ENCODE measurements at places on chromosomes 4 and X.

DNA sequence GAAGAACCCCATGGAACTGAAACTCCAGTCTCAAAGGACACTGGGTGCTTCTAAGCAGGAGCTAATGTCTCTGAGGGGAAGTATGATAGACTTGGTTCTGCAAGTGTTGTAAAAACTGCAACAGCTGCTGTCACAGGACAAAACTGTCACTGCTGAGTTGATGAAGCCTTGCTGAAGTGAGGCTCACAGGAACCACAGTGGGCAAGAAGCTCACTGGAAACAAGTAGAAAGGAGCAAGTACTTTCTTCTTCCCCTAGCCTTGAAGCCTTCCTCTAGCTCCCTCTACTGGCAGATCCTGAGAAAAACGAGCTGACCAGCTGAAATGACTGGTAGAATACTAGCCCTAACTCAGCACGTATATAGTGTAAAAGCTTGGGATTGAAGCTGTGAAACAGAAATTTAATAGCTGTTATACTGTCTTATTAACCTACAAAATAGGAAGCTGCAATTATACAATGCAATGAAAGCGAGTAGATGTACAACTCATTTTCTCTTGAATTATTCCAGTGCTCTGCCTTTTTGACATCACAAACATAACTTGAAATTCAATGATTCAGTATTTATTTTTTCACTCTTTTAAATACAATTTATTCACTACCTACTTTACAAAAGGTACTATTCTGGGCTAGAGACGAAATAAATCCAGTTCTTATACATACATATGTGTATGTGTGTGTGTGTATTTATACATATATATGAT is 91.4 kb downstream of the GABRB1 start:
- peak; percentile 67 for DNase-seq

GRCh38 chrX:65532016-65532415 is 2.6 kb downstream of the LAS1L start:
- no peak for DNase-seq

GRCh38 chr4:3255611-3256186 is 6.7 kb downstream of the MSANTD1 start:
- no peak for DNase-seq

GRCh38 chr4:79535516-79535915 is 127.5 kb upstream of the GK2 start:
- no peak for DNase-seq

DNA sequence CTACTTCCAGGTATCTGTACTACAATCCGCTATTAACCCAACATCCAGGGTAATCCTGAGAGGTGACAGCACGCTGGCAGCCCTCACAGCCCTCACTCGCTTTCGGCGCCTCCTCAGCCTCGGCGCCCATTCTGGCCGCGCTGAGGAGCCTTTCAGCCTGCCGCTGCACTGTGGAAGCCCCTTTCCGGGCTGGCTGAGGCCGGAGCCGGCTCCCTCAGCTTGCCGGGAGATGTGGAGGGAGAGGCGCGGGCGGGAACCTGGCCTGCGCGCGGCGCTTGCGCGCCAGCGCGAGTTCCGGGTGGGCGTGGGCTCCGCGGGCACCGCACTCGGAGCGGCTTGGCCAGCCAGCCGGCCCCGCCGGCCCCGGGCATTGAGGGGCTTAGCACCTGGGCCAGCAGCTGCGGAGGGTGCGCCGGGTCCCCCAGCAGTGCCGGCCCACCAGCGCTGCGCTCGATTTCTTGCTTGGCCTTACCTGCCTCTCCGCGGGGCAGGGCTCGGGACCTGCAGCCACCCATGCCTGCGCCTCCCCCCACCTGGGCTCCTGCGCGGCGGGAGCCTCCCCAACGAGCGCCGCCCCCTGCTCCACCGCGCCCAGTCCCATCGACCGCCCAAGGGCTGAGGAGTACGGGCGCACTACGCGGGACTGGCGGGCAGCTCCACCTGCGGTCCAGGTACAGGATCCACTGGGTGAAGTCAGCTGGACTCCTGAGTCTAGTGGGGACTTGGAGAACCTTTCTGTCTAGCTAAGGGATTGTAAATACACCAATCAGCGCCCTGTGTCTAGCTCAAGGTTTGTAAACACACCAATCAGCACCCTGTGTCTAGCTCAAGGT is 87.3 kb downstream of the PRSS12 start:
- no peak for DNase-seq

DNA sequence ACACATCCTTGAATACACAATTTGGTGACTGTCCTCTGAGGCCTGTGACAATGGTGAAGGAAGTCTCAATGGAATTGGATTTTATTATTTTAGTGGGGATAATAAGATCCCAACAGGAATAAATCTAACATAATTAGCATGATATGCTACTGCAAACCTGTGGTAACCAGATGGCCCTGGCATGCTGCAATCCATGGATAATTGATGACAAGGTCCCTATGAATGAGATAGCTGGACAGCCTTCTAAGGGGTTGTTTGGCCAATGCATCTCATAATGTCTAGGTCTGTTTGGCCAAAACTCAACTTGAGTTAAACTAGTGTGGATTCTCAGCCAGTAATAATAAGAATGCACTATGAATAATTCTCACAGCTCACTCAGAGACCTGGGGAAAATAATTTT is 145.3 kb upstream of the GALNTL6 start:
- DNase-seq: no peak

GRCh38 chr4:8440492-8441311 is at the start of the genes ACOX3 and TRMT44:
Gene ACOX3 (minus strand): TSS chr4:8440723. CDS start chr4:8416521, 24,202 bp downstream.
Gene TRMT44 (plus strand): TSS chr4:8440777. CDS start chr4:8440823, 46 bp downstream.
- peak; percentile 94 for DNase-seq

DNA sequence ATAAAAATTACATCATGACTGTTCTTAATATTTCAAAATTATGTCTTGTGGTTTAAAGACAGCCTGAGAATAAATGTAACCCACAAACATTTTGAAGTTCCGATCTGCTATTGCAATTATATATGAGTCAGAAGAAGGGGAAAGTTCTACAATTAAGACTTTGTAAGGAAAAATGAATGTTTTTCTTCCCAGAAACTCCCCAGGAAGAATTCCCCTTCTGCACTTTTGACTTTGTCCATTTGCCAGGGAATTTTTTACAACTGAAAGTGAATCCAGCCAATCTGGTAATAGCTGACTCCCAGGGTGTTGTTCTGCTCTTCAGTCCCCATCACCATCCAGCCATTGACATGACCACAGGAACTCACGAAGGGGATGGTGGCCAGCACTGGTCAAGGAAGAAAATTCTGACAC is 61.6 kb upstream of the NOCT start:
- DNase-seq: no peak

- DNase-seq: no peak
Observed at GRCh38 chr4:2943364-2944090, 19.7 kb downstream of the NOP14 start.

- DNase-seq: peak; percentile 14
Observed at GRCh38 chrX:43949669-43950068, 23.5 kb downstream of the NDP start.

GRCh38 chr4:78612398-78613178 is 61.0 kb downstream of the ANXA3 start:
- peak; percentile 13 for DNase-seq

DNA sequence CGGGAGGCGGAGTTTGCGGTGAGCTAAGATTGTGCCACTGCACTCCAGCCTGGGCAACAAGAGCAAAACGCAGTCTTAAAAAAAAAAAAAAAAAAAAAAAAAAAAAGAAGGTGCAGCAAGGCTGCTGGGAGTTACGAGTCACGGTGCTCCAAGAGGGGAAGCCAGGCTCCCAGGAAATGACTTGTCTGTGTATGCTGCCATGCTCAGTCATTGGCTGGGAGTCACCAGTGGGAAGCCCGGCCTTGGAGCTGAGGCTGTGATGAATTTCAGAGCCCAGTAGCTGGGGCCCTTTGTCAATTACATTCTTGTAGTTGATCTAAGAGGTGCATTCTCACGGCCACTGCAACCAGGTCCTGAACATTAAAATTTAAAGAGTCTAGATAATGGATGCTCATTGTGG is 1105.1 kb upstream of the TENM3 start:
- no peak for DNase-seq

DNA sequence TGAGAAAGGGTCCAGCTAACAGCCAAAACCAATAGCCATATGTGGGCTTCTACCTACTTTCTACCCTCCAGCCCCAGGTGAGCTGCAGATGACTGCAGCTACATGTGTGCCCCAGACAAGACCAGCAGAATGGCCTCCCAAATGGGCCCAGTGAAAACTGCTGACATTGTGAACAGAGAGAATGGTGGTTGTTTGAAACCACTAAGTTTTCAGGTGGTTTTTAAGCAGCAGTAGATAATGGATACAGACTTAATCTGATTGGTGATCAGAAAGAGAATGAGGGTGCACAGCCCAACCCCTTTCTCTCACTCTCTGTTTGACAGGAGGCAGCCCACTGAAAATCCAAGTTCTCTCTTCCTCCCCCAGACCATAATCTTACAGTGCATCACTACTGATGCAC is 42.5 kb upstream of the BBS12 start:
- DNase-seq: no peak

DNA sequence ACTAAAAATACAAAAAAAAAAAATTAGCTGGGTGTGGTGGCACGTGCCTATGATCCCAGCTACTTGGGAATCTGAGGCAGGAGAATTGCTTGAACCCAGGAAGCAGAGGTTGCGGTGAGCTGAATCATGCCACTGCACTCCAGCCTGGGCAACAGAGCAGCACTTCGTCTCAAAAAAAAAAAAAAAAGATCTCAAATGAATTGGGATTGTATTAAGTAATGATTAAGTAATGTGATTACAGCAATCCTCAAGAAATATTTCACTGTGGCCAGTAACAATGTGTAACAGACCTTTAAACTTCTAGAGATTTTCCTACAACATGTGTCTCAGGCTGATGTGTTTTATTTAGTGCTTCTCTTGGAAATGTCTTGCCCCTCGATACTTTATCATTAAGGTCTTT is 46.8 kb downstream of the PKD2 start:
- no peak for DNase-seq

DNA sequence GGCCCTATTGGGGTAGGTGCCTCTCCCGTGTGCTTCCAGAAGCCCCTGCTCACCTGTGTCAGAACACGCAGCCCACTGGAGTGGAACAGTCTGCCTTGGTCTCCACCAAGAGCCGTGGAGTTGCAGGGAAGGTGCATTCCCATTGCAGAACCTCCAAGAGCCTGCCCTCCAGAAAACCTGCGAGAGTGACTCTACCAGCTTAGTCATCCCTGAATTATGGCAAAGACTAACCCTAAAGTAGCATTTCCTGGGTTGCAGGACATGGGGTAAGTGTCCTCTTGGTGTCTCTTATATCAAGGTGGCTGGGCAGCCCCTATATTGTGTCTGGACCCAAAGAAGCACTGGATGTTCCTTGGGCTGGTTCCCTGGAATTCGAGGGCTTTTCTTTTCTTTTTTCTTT is 224.6 kb downstream of the BCOR start:
- DNase-seq: no peak

DNA sequence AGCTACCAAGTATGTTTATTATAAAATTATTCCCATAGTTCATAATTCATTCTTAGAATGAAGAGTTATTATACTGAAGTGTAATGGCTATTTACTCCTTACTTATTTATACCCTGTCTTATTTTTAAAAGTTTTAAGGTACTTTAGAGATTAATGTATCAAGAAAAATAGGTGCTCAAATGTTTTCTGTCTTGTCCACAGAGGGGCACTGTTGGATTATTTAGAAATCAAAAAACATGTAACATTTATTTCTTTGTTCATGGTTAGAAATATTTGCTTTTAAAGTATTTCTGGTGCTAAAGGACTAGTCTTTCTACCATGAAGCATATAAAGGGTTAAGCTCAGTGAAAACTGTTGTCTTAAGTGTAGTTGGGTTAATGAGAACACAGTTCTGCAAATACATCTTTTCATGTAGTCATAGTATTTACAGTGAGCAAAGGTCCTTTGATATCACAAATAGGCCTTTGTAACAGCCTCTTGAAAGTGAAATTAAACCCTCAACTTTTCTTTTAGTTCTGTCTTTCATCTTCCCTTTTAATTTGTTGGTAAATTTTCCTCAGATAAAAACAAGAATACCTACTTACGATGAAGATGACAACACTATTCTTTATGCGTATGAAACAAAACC is 7.7 kb downstream of the SCML1 start:
- DNase-seq: peak; percentile 4

- no peak for DNase-seq
Observed at GRCh38 chrX:4627414-4627813, 914.0 kb upstream of the PRKX start.

DNA sequence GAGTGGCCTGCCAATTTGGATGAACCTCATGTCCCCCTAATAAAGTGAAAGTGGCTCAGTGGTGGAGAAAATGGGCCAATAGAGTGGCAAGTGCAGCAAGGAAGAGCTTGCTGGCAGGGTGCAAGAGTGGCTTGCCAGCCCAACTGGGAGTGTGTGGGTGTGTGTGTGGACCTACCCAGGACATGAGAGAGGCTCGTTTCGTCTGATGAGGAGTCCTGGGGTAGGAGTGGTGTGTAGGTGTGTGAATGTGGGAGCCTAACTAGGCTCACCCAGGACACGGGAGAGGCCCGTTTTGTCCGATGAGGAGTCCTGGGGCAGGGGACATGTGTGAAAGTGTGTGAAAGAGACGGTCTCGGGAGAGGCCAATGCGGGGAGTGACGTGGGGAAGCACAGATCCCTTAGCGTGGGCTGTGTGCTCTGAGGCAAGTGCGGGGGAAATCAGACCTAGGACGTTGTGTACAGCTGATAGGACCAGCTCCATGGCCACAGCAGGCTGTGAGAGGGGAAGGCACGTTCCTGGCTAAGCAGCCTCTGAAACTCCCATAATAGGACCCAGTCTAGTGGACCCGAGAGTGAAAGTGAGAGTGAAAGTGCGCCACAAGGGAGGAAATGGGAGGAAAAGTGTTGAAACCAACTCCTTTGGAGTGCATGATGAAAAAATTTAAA is 5.3 kb downstream of the GAGE10 start:
- DNase-seq: peak; percentile 27

GRCh38 chrX:16633754-16634153 is 16.2 kb upstream of the S100G start:
- no peak for DNase-seq

DNA sequence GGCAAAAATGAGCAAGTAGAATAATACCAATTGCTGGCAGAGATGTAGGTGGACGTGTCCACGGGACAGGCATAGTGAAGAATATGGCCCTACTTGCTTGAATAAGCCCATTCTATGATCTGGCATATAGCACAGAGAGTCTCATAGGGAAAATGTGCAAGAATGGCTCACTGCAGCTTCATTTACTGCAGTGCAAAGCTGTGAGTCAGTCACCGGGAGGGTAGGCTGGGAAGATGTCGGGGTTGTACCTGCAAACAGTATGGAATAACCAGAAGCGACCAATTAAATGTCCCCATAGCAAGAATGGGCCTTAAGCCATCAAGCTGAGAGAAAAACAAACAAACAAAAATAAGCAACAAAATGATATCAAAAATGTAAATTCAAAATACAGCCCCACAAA is 74.3 kb downstream of the DHX15 start:
- DNase-seq: no peak

- peak; percentile 72 for DNase-seq
Observed at GRCh38 chr4:244471-244870, 60.8 kb downstream of the ZNF732 start.
